CD4-positive, alpha-beta T cell treated with Interleukin-21 for 1 hour (primary cell): ENCODE measurements at places on chromosomes 11 and 22.

GRCh38 chr11:126772267-126772666, 228.3 kb downstream of the KIRREL3 start:
- no peak for DNase-seq

DNA sequence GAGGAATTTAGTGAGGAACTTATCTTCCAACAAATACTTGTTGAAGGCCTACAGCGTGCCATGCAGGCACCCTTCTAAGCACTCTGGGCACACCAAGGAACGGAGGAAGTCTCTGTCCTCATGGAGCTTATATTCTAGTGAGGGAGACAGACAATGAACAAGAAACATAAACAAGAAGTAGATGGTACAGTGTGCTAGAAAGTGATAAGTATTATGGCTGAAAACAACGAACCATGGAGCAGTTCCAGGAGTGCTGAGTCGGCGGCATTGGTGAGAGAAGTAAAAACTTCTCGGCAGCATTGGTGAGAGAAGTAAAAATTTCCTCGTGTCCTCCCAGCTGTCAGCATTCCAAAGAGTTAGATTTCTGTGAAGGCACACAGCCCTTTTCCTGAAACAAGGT, 53.2 kb downstream of the FAM76B start:
- no peak for DNase-seq

DNA sequence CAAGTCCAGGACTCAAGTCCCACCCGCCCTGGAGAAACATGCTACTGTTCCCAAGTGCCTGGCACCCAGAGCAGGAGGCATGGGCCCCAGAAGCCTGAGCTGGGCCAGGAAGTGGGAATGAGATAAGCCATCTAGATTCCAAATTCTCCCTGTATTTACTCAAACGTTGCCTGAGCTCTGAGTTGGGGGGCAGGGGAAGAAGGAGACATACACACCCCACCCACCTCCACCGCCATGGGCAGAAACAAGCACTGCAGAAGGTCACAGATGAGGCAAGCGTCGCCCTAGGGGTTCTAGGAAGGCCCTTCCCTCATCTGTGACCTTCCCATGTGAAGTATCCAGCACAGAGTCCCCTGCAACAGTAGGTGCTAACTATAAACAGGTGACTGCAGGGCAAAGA, 54.0 kb downstream of the PLEKHA7 start:
- no peak for DNase-seq

GRCh38 chr11:75398906-75399305, 412 bp upstream of the RPS3 start:
- no peak for DNase-seq

GRCh38 chr11:66884443-66884842, 27.6 kb downstream of the LRFN4 start:
- no peak for DNase-seq

DNA sequence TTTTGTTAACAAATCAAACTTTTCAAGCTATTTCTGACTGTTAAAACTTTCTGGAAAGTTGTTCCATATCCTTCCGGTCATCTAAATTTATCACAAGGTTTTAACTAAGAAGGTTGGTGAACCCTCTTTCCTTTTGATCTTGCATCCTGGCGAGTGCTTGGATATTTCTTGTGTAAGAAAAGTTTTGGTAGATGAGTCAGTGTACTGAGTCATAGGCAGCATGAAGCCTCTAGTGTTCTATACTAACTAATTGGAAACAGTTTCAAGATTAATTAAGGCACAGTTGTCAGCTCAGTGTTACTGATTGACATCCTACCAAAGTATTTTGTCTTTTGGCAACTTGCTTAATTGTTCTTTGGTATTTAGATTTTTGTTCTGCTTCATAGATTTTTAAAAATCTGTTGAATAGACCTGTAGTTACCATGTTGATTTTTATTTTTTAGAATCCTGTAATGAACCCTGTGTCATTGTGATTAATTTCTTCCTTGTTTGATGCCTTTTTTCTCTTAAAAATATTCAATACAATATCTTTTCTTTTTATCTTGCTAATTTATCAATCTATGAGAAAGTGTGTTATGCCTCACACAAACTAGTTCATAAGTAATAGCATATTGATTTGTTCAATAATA, 38.0 kb downstream of the METTL15 start:
- no peak for DNase-seq

- no peak for DNase-seq
Observed at GRCh38 chr11:115591380-115591779, 87.2 kb upstream of the CADM1 start.

DNA sequence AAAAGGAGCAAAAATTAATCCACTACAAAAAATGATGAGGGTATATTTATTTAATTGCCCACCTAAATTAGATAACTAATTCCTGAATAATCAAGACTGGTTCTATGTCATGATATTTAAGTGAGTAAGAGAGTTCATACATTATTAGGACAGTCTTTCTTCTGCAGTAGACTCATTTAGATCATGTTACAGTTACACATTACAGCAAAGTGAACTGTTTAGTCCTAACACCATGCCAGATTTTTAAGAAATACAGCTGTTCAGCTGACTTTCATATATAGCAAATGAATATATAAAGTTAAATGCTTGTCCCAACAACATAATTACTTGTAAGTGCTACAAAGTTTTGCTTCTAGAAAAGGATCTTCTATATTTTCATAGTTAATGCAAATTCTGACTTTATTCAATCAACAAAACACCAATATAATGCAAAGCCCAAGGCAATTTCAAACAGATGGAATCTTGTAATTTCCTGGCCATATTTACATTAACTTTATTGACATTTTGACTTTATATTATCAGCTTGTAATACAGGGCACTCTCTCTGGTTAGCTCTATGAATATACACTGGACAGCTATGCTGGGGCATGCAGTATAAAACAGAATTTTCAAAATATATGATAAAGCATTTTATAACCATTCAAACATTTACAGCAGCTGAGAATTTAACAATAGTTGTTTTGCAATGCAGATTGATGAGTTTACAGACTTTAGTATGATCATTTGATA, 45.7 kb upstream of the TP53AIP1 start:
- no peak for DNase-seq

DNA sequence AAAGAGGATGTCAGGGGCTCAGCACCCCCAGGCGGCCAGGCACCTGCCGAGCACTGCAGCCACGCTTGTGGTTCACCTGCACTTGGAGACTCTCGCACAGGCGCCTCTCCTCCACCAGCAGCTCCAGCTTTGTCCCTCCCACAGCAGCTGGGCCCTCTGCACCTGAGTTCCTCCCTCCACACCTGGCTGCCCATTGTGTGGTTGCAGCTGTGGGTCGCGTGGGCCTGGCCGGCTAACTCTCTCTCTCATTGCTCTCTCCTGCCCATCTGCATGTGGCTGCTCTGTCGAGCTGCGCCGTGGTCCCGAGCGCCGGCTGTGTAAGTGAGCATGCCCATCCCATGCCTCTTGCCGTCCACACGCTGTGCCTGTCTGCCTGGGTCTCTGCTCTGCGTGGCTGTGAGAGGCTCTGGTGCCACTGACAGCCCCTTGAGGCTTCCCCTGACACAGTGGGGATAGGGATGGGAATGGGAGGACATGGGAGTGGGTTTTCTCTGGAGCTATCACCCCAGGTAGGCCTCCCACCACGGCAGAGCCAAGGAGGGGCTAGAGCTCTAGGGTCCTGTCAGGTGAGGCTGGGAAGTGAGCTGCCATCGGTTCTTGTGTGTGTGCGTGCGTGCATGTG, 8.5 kb upstream of the ACR start:
- no peak for DNase-seq

GRCh38 chr11:77063861-77064260, 2.9 kb upstream of the CAPN5 start:
- DNase-seq, result no peak

DNA sequence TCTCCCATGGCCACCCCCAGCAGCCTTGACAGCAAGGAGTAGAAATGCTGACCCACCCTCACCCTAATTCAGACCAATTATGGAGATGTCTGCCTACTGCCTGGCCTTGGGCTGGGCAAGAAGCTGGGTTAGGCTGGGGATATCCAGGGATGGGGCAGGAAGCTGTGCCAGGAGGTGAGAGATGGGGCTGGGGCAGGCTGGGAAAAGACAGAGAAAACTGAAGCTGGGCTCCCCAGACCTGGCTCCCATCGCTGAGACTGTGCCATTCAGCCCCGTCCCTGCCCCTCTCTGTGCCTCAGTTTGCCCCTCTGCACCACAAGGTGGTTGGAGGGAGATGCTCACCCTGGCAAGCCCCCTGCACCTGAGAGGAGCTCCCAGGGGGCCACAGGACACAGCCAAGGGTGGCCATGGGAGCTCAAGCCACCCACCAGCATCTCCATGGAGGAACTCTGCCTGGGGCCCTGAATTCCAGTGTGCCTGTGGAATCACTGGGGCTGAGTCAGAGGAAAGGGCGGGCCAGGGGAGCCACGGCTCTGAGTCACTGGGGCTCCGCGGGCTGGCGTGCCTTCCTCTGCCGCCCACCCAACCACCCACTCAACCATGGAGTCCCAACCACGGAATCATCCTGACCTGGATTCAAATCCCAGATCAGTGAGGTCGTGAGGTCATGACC, 6.0 kb upstream of the CARD10 start:
- no peak for DNase-seq

- no peak for DNase-seq
Observed at GRCh38 chr11:10222399-10222798, 71.6 kb downstream of the SBF2 start.

DNA sequence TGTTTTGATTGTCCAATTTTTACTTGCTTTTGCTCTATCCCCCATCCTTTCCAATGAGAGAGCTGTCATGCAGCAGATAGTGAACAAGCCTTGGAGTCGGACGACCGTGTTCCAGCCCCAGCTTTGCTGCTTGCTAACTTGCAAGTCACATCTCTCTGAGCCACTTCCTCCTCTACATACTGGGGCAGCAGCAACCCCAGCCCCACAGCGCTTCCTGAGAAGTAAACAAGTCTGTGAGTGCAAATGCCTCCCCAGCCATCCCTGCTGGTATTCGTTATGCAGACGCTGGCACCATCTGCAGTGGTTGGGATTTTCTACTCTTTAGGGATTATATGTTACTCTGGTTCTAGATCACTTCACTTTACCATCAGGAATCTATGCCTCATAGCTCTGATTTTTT, 35.0 kb downstream of the TPBGL start:
- peak; percentile 71 for DNase-seq

GRCh38 chr11:2398664-2399355, 1.7 kb upstream of the TSSC4 start:
- no peak for DNase-seq

DNA sequence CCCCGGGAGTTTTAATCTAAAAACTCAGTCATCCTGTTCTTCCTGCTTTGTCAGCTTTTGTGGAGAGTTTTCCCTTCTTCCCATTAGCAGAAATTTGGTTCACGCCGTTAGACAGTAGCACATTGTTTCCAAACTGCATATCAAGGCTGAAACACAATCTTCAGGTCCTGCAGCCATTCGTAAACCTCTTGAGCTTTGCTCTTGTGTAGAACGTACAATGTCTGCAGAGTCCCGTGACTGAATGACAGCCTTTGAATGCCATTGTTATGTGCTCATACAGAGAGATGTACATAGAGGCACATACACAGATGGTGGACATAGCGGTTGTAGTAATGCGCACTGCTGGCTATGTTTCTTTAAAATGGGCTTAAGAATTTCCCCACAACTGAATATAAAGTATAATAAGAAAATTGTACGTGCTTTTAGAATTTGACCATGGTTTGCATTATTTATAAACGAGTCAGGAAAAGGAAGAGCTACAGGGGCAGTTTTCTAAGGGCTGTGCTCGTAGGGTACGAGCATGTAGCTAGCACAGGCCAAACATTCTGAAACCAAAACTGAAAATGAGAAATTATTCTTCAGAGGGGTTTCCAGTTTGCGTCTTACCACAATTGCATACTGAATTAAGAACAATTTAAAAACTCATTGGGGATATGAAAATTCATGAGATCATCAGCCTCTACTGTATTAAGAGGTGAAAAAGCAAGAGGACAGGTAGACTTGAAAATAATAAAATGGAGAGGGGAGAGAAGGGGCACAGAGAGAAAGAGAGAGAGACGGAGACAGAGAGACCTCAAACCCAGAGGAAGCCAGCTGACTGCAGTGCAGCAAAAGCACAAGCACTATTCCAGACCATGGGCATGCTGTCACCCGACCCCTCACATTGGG, 310.1 kb downstream of the CADM1 start:
- peak; percentile 13 for DNase-seq

DNA sequence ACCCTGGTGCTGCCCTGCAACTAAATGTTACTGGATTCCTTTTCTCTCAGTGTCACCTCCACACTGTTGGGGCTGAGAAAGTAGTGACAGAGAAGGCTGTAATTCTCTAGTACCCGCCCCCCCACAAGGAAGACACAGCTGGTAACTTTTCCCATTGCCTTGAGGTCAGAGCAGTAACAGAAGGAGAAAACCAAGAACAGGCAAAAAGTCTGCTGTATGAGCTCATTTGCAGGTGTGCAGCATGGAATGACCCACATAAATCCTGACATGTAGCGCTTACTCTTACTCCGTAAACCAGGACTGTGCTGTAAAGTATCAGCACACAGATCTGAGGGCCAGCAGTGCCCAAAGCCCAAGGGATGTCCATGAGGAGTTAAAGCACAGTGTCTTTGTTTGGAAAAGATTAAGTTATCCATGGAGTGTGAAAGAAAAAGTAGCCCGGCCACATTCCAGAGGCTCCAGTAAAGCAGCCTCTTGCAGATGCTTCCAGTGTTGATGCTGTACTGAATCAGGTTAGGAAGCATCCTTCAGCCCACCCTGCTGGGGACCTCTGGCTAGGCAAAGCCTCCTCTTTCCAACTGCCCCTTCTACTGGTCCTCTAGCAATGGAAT, 120.7 kb downstream of the PLEKHA7 start:
- no peak for DNase-seq

DNA sequence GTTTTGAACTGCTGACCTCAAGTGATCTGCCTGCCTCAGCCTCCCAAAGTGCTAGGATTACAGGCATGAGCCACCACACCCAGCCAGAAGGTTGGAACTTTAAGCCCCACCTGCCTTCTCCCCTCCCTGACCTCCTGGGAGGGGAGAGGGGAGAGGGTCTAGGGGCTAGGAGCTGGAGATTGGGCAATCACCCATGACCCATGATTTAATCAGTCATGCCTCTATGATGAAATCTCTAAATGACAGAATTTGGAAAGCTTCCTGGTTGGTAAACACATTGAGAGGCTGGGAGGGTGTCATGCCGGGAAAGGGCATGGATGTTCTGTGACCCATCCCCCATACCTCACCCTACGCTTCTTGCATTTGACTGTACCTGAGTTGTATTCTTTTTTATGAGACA, 17.1 kb upstream of the TFIP11 start:
- no peak for DNase-seq

DNA sequence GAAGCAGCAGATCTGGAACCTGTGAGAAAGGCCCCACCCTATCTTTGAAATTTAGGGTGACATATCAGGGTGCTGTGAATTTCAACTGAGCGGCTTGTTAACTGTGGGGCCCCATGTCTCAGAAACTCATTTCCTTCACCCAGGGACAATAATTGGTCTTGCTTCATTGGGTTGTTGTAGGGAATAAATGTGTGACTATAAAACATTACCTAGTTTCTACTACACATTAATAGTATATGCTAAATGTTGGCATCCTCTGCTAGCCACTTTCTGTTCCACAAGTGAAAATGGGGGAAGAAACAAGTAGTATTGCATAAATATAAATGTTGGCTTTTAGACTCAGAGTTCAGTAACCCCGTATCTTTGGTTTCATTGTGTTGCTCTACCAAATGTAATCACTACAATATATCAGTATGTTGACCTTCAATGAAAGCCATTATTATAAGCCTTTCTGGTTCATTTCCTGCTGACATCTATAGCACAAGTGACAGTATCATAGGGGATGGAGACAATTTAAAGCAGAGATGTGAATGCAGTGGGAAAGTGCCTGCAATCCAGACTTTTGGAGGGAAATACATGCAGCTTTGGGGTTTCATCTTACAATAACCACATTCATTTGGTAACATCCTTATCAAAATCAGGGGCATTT, 905.5 kb upstream of the RAG2 start:
- DNase-seq, result no peak

- no peak for DNase-seq
Observed at GRCh38 chr11:10504490-10504889, 36.5 kb downstream of the RNF141 start.
